Psoas muscle (tissue), 8 donors: ENCODE measurements at places on chromosomes 3 and 15.

DNA sequence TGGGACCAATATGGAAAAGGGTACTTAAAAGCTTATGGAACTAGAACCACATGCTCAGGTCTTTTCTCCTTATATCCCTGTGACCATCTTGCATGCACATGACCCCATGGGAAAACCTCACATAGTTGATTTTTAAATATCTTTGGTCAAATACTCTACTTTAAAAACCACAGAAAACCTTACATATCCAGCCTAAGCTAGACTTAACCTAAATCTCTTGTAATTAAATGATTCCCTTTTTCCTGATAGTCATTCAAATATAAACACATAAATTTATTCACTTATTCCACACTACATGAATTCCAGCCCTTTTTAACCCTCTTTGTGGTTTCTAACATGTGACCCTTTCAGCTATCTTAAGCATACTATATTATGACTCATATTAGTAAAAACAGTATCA lies 46.8 kb downstream of the DNAJC13 start:
- DNase-seq: no peak
- no peak overlapping the region for H3K27ac ChIP-seq
- H3K4me1 ChIP-seq: no peaks in the 10 kb centered on the region
- no peak overlapping the region for H3K4me3 ChIP-seq

GRCh38 chr15:40092979-40093869 lies 15.5 kb downstream of the BMF start:
- H3K36me3 ChIP-seq: no peaks in the 10 kb centered on the region
- H3K4me3 ChIP-seq: no peak overlapping the region

DNA sequence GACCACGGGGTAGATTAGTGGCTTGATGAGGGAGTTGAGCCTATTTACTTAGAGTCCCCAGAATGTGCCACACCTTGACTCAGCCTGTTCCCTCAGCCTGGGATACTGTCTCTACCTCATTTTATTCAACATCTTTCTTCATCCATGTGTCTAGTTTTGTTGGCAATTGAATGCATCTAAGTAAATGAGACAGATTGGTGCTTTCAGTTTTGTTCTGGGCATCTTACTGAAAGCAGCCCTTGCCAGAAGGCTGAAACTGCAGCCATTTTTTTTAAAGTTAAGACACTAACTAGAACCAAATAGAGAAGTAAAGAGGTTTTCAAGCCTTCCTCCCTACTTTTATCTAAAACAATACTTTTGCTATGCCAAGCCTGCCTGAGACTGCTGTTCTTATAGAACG lies 246.8 kb downstream of the SLCO3A1 start:
- H3K36me3 ChIP-seq: peaks cover 3% of the 10 kb centered on the region
- no peak for DNase-seq
- H3K4me3 ChIP-seq: no peak overlapping the region

GRCh38 chr3:16842272-16843270 lies 42.2 kb upstream of the PLCL2 start:
- H3K27ac ChIP-seq: peak overlapping the region; percentile 87
- peaks cover 2% of the 10 kb centered on the region for H3K36me3 ChIP-seq
- DNase-seq: peak; percentile 29
- H3K4me1 ChIP-seq: peaks cover 58% of the 10 kb centered on the region
- H3K27me3 ChIP-seq: no peaks in the 10 kb centered on the region

- no peaks in the 10 kb centered on the region for H3K4me1 ChIP-seq
- no peak for DNase-seq
- no peaks in the 10 kb centered on the region for H3K36me3 ChIP-seq
- H3K27ac ChIP-seq: no peak overlapping the region
- no peak overlapping the region for H3K4me3 ChIP-seq
Measured at GRCh38 chr15:48557335-48557734, 88.2 kb downstream of the FBN1 start.
